Colonic mucosa (tissue), 4 donors: ENCODE measurements at places on chromosomes 5 and 9.

DNA sequence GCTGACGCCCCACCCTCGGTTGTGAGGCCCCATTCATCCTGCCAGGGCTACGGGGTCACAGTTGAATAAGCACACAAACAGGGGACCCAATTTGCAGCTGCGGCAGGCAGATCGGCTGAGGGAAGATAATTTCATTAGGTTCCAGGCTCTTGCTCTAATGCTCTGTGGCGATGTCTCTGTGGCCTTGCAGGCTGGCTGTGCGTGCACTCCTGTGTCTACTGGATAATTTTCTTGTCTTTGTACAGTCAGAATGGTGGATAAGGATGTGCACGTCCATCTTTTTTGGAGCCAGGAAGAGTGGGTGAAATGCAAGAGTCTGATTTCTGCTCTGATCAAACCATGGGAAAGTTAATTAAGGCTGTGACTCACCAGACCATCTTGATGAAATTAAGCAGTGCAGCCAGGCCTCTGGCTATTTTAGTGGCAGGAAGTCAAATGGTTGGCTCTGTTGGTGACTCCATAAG lies 39.2 kb downstream of the NSG2 start:
- no peak for DNase-seq

DNA sequence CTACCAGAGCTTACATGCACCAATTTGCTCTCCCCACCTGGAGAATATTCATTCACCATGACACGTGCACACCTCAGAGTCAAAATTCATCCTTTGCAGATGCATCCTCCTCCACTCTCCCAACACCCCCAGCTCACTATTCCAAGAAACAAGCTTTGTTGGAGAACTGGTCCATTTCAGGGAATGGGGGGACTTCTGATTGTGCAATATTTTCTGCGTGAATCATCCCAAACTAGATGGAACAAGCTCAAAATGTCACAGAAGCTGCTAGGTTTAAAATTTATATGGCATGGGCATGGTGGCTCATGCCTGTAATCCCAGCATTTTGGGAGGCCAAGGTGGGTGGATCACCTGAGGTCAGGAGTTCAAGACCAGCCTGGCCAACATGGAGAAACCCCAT lies 3.6 kb downstream of the GLDC start:
- DNase-seq, result no peak

- DNase-seq, result no peak
Observed at GRCh38 chr5:95975703-95976102, 14.1 kb upstream of the ELL2 start.

- peak; percentile 57 for DNase-seq
Observed at GRCh38 chr5:181217111-181217802, 5.8 kb upstream of the TRIM41 start.

- DNase-seq, result no peak
Observed at GRCh38 chr9:137095664-137096517, 9.1 kb downstream of the MAN1B1 start.
